ENCODE measurements at places on chromosomes 2 and 18.

GRCh38 chr2:54461261-54461660, 5.1 kb downstream of the SPTBN1 start:
- DNase-seq: no peak

DNA sequence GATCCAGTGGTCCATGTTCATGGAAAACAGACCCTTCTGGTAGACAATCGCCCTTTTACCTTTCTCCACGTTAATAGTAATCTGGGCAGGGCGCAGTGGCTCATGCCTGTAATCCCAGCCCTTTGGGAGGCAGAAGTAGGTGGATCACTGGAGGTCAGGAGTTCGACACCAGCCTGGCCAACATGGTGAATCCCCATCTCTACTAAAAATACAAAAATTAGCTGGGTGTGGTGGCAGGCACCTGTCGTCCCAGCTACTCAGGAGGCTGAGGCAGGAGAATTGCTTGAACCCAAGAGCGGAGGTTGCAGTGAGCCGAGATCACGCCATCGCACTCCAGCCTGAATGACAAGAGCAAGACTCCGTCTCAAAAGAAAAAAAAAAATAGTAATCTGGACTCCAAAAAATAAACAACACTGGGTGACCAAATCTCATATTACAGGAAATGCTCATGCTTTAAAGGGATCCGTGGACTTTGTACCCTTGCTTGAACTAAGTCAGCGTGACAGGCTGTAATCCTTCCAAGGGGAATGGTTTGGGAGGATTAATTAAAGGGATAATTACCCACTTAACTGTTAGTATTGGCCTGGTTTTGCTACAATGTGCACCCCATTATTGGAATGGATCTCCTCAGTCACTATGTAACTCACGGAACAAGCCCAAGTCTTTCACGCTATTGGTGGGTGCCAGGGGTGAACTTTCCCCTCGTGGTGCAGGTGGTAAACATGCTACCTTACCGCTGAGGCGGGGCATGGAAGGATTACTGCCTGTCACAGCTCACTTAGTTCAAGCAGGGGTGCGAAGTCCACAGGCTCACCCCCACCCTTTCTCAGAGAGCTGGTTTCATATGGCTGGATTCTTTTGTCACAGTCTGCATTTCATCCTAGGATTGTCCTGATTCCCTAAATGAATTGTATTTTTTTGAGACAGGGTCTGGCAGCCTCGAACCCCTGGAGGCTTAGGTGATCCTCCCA, 36.7 kb downstream of the PROC start:
- DNase-seq: no peak

DNA sequence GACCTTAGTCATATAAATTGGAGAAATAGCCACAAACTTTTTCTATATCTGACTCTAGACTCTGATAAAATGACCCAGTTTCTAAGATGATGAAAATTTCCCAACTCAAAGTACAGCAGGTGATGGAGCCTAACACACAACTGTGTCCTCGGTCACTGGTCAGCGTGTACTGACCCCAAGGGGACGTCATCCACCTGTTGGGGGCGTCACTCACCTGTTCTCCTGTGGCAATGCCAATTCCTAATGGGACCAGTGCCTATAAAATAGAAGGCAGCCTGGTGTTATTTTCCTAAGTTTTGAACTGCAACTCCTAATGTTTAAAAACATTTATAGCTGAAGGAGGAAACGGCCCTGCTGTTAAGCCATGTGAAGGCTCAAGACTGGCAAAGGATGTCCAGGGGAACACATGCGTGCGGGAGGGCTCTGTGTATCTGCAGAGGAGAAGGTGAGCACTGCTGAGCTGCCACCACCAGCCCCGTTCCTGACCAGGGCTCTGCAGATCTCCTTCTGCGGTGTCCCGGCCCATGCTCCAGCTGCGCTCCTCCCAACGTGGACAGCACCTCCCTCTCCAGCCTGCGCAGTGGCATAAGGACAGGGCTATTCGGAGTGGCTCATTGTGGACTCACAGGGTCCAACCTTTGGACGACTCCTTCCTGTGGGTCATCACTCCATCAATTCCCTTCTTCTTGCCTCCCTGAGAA, 21.2 kb downstream of the TYMS start:
- no peak for DNase-seq

DNA sequence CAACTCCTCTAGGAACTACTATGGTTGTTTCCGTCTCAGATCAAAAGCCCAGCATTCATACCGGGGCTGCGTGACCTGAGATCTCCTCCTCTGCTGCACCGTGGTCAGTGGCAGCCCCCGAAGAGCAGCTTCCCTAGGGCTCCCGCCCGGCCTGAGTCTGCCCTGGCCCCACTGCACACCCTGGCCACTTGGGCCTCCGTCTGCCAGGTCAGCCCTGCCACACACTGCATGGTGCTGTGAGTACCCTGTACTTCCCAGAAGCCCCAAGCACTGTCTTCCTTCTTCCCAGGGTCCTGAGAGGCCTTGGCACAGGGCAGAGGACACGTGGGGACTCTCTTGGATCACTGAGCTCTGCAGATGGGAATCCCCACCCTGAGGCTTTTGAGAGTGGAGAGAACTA, 81.5 kb upstream of the GPC1 start:
- no peak for DNase-seq

GRCh38 chr2:225670111-225670974, 270.8 kb downstream of the NYAP2 start:
- no peak for DNase-seq

GRCh38 chr2:150404147-150404546, 83.3 kb downstream of the RND3 start:
- DNase-seq: no peak

GRCh38 chr18:52426462-52426861, 86.5 kb downstream of the DCC start:
- DNase-seq: no peak

GRCh38 chr2:140639628-140640027, 1491.2 kb downstream of the LRP1B start:
- no peak for DNase-seq

DNA sequence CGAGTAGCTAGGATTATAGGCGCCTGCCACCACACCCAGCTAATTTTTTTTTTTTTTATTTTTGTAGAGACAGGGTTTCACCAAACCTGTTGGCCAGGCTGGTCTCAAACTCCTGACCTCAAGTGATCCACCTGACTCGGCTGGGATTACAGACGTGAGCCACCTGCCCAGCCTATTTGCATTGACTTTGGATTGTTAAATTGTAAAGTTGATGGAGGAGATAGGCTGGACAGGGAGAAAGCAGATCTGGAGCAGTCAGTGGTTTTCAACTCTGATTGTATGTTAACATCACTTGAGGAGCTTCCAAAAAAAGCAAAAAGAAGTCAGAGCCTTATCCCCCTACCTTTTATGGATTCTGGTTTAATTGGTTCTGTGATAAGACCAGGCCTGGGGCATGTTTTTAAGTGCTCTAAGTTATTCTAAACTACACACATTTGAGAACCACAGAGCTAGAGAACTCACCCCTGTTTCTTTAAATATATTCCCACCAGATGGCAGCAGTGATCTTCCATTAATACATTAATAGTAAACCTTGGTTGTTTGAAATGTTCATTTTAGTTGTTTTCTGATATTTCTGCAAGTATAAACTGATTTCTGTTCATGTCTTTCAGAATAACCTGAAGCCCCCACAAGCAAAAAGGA, 7.5 kb downstream of the C2orf49 start:
- no peak for DNase-seq

- DNase-seq: no peak
Observed at GRCh38 chr2:82339805-82340204, 2035.3 kb upstream of the LRRTM1 start.

DNA sequence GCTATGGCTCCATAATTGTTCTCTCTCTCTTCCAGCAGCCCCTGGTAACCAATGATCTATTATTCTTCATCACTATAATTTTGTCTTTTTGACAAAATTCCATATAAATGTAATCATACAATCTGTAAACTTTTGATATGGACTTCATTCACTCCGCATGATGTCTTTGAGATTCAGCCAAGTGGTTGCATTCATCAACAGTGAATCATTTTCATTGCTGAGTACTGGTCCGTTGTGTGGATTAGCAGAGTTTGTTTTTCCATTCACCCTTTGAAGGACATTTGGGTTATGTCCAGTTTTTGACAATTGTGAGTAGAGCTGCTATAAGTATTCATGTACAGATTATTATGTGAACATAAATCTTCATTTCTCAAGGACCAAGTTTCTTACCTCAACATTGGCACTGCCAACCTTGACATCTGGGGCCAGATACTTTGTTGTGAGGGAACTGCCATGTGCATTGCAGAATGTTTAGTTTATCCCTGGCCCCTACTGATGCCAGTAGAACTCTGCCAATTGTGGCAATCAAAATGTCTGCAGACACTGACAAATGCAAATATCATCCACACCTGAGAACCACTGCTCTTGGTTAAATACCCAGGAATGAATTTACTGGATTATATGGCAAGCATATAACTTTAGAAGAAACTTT, 48.4 kb upstream of the BCL2L11 start:
- no peak for DNase-seq

GRCh38 chr2:102661846-102662245, 42.5 kb downstream of the SLC9A2 start:
- no peak for DNase-seq

DNA sequence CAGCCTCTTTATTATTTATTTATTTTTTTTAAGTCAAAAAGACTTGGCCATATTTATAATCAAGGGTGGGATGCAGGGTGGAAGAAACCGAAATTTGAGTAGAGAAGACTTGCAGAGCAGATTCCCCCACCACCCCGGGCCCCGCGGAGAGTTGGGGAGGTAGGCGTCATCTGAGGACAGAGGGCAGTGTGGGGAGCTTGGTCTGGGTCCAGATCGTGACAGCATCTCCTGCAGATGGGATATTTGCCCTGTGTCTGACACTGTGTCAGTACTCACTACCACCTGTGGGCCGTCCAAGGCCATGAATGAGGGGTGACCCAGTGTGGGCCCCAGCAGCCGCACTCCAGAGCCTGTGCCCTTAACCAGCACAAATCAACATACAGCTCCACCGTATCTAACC, 10.5 kb upstream of the PRELID3A start:
- no peak for DNase-seq

- DNase-seq: no peak
Observed at GRCh38 chr2:43149482-43150107, 76.8 kb downstream of the ZFP36L2 start.

DNA sequence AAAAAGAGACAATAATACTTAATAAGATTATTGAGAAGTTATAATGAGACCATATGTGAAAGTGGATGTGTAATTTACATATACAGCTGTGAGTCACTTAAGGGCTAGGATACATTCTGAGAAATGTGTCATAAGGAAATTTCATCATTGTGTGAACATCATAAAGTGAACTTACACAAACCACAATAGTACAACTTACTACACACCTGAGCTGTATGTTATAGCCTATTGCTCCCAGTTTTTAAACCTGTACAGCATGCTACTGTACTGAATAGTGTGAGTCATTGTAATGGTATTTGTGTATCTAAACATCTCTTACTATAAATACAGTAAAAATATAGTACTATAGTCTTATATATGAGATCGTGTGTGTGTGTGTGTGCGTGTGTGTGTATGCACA, 1420.3 kb upstream of the PIK3C3 start:
- no peak for DNase-seq

- no peak for DNase-seq
Observed at GRCh38 chr2:176493909-176494308, 224.7 kb downstream of the MTX2 start.

DNA sequence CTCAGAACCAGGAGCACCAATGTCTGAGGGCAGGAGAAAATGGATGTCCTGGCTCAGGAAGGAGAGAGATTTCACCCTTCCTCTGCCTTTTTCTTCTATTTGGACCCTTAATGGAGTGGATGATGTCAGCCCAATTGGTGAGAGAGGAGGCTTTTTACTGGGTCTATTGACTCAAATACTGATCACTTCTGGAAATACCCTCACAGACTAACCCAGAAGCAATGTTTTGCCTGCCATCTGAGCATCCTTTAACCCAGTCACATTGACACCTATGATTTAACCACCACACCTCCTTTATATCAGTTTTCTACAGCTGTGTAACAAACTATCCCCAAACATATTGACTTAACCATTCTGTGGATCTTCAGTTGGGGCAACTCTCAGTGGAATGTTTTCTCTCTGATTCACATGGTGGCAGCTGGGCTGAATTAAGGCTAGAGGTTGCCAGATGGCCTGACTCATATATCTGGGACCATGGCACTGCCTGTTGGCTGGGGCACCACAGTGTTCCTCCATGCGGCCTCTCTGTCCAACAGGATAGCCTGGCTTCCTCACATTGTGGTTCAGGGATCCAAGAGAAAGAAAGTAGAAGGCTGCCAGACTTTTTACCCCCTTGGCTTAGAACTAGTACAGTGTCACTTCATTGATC, 18.2 kb upstream of the MBOAT2 start:
- DNase-seq: no peak

GRCh38 chr2:203809084-203809521, 58.5 kb upstream of the CTLA4 start:
- no peak for DNase-seq

DNA sequence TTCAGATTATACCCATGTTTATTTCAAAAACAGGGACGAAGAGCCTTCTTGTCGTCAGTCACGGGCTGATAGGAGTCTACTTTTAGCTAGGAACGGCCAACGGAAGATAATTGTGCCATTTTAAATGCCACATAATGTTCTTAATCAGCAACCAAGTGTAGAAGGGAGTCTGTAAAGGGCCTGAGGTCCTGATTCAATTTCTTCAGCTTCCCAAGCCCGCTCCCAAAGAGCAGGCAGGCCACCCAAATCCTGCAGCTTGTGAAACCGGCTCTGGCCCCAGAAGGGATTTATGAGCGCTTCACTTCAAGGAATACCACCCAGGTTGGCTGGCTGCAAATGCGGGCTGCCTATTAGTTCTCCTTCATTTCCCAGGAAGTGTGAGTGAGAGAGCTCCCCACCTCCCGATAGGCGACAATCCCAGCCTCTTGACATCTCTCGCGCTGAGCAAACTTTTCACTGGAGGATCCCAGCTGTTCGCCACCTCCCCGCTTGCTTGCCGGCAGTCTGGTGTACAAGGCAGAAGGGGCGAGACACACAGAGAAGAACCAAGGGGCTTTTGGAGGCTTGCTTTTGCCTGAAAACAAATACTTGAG, 272.9 kb downstream of the CDH20 start:
- no peak for DNase-seq

DNA sequence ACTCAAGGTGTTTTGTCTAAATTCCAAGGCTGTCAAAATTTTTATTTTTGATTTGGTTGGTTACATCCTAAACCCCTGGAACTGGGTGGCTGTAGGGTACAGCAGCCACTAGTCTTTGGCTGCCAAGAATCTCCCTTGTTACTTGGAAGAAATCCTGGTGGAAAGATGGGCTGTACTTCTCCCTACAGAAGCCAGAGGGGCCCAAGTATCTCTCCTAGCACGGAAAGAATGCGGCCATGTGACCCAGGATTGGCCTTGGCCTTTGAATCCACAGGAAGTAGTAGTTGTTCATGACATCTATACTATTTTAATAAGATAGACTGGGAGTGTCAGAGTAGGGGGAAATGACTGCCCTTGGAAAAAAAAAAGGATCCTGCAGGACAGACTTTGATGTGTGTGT, 54.4 kb upstream of the MYO3B start:
- no peak for DNase-seq

- no peak for DNase-seq
Observed at GRCh38 chr2:59462422-59463197, 1090.8 kb downstream of the BCL11A start.

All from activated T-cell treated with anti-CD3 and anti-CD28 coated beads for 4 hours (primary cell).